Heart right ventricle (tissue), 16 donors: ENCODE measurements at places on chromosomes 7 and 10.

DNA sequence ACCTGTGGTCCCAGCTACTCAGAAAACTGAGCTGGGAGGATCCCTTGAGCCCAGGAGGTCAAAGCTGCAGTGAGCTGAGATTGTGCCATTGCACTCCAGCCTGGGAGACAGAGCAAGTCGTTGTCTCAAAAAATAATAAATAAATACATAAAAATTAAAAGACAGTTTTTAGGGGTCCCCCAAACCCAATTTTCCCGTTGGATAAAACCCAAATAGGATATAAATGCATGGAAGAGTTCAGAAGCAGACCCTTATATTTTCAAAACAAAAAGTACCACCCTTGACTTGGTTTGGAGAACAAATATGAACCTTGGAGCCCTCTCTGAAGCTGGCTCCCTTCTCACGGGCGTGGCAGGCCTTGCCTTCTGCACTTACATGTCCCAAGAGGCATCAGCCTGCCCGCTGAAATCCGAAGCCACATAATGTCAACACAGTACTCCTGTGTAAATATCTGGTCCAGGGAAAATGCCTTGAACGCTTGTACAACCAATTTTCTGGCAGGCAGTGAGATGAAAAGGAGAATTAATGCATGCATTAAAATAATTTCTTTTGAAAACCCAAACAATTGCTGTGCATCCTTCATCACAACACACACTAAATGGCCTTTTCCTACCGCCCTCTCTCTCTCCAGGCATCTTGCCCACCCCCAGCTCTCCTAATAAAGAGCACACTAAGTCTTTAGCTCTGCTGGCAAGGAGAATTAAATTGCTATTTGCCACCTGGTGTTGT, 46.4 kb upstream of the PARD3 start:
- DNase-seq, result no peak

DNA sequence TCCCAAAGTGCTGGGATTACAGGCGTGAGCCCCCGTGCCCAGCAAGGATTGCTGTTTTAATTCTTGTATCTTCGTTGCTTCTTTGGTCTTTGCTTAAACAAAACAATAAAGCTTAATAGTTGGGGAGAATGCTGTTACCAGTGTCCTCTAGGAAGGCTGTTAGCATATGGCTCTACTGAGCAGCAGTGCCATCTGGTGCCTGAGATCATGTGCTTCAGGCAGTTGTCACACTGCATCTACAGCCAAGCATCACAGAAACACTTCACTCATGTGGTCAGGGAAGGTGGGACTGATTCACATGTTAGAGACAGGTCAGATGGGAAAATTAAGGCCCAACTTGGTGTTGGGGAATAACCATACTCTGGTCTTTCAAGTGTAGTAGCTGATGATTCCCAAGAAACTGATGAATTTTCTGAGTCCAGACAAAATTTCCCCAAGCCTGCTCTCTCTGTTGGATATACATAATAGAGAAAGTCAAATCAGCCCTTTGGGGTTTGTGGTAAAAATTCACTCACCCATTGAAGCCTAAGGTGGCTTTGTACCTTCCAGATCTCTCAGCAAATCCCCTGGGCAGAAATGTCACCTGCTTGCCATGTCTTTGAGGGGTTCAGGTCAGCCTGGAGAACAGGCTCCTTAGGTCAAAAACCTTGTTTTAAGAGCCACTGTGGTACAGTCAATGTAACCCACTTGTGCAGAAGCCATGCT, 28.4 kb downstream of the UBE2D4 start:
- peak; percentile 25 for DNase-seq

DNA sequence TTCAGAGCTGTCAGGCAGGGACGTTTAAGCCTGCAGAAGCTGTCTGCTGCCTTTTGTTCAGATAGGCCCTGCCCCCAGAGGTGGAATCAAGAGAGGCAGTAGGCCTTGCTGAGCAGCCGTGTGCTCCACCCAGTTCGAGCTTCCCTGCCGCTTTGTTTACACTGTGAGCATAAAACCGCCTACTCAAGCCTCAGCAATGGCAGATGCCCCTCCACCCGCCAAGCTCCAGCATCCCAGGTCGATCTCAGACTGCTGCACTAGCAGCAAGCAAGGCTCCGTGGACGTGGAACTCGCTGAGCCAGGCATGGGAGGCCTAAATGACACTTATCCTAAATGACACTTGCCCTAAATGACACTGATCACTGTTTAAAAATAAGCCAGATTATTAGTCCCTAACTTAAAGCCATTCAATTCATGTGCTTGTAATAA, 6.8 kb upstream of the ASB15 start:
- DNase-seq, result no peak

DNA sequence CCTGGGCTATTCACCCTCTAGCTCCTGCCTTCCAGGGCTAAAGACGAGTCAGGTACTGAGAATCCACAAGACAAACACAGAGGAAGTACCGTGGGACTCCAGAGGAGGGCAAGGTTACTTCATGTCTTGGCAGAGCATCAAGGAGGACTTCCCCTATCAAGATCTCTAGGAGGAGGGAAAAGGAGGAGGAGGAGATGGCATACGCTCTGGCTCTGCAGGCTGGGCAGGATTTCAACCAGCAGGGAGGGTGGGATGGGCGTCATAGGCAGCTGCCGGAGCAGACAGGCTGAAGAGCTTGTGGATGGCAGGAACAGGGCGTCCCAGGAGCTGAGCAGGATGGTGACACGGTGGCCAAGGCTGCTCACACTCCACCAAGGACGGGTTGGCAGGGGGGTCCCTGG, 21.3 kb downstream of the MDH2 start:
- DNase-seq, result peak; percentile 73

GRCh38 chr10:44895280-44895679, 15.9 kb upstream of the TMEM72 start:
- no peak for DNase-seq

DNA sequence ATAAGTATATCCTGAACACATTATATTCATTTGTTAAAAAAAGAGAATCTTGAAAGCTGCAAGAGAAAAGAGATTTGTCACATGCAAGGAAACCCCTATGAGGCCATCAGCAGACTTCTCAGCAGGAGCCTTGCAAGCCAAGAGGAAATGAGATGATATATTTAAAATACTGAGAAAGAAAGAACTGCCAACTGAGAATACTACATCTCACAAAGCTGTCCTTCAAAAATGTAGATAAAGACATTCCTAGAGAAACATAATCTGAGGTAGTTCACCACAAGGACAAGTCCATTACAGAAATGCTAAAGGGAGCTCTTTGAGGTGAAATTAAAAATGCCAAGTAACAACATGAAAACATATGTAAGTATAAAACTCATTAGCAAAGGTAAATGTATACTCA, 224.4 kb upstream of the MBL2 start:
- DNase-seq, result no peak

DNA sequence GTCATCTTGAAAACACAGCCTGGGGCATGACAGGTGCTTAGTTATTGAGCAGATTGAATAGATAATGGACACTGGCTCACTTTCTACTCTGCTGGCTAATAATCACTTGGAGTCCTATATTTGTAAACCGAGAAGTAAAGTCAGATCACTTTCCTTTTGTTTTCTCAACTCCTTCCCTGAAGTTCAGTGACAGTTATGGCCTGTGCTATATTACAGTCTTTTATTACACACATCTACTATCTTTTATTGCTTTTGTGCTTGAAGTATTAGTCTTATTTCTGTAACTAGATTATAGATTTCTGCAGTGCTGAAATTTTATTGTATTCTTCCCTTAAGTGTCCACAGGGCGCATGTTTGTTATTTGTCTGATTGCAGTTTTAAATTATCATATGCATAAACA, 136.4 kb upstream of the TAC1 start:
- no peak for DNase-seq

- no peak for DNase-seq
Observed at GRCh38 chr7:55498142-55498541, 74.2 kb downstream of the VOPP1 start.

GRCh38 chr7:38855867-38856266, 53.1 kb downstream of the VPS41 start:
- no peak for DNase-seq

DNA sequence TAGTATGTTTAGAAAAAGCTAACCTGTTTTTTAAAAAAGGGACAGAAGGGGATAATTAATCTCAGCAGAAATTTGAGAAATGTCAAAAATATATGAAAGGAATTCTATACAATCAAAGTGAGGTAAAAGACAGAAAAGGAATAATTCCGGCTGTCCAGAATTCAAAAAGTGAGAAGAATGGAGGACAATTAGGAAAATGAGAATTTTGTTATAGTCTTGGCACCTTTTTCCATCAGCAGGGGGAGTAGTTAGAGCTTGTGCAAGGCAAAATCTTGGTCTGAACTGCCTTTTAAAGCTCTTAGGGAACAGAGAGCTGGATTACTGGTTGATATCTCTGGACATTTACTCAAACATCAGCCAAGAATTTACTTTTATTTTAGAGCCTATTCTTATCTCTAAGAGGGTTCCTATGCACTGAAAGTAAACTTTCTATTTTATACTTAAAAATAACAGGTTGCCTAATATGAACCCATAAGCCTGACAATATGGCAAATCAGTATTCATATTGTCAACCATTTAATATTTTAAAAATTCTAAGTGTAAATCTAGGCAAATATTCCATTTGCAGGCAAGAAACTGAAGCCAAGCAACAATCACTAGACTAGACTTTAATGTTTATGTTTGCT, 185.6 kb downstream of the ANK3 start:
- no peak for DNase-seq

DNA sequence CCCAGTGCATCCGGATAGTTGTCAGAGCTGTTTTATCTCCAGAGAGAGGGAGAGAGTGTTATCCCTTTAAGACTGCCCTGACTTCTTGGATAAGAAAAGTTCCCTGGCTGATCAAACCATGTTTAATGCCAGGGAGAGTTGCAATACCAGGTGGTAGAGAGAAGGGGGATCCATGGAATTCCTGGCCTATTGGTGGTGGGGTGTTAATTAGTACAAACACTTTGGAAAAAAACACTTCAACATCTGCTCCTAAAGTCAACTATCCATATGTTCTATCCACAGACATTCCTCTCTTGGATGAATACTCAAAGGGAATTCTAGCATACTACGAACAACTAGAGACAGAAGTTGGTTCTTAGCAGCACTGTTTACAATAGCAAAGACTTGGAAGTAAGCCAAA, 307.2 kb downstream of the TCERG1L start:
- DNase-seq, result no peak

DNA sequence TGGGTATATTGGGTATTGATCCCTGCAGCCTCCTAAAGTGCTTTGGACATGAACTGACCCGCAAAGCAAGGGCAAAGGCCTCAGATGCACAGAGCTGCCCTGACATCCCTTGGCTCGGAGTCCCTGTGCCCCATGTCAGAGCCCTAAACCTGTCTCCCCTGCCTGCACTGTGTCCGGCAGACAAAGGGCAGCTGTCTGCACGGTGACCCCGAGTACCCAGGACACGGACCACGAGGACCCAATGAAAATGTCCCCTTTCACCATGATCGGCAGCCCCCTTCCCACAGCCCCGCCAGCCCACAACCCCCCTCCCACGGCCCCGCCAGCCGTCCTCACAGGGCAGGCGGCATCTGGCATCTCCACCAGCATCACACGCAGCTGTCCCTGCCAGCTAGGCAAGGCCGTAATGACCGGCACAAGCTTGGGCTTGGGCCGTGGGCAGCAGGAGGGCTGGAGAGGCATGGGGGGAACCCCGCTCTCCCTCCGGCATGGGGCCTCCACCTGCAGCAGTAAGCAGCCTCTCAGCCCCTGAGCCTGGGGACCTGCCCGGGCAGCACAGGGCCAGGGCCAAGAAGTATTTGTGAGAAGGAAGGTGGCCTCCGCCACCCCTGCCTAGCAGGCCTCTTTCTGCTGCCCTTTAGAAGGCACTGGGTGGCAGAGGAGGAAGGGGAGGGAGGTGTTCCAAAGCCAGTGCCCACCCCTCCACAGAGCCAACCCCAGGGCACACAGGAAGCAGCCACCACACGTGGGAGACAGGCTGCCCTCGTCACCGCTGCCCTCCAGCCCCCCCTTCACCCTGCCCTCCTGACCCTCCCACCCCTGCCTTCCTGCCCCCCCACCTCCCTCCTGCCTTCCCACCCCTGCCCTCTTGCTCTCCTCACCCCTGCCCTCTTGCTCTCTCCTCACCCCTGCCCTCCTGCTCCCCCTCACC, 10.1 kb downstream of the NUDT1 start:
- no peak for DNase-seq

- DNase-seq, result no peak
Observed at GRCh38 chr10:44910602-44911001, 535 bp upstream of the TMEM72 start.

GRCh38 chr7:25652366-25652765, 424.1 kb upstream of the NPVF start:
- DNase-seq, result no peak

DNA sequence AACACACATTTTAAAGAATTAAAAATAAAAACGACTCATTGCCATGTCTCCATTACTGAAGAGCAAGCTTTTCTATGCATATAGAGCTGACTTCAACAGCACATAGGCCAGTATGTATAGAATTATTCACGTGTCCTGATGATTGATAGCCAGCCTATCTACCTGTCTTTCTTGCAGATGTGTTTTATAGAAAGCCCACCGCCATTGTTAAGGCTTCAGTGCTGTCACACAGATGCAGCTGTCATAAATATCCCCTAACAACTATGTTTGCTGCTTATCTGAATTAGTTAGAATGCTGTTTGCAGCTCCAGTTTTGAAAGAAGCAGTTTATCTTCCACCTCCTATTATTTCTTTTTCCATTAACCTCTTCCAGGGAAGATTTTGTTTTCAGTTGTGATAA, 235.9 kb downstream of the SLC25A13 start:
- DNase-seq, result no peak

DNA sequence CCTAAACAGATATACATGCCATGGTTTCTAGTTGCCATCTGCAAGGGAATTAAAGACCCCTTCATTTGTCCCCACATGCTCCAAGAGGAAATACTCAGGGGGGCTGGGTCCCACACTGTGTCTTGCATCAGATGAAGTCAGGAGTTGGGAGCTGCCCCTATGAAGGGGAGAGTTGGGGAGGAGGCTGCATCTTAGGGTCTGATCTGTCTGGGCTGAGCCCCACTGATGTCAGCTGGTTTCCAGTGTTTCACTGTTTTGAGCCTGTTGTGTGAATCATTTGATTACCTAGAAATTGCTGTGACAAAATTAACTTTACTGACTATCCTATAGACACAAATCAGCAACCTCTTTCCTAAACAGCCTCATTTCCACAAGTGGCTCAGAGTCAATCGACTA, 4.9 kb upstream of the ADCY1 start:
- DNase-seq, result no peak
